Thoracic aorta (tissue), 2 donors: ENCODE measurements at places on chromosomes 6 and 20.

DNA sequence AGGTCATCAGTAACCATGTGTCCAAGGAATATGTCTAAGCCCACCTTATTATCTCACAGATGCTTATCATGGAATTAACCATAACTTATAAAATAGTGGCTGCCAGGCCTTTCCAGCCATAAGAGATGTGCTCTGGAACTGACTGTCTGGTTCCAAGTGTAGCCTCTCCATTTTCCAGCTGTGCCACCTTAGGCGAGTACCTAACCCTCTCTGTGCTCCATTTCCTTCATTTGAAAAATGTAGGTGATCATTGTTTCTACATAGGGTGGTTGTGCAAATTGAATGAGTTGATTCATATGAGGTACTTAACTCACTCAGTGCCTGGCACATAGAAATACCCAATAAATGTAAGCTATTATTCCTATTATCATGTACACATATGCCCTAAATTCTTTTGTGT lies 102.5 kb upstream of the IYD start:
- no peak overlapping the region for H3K27ac ChIP-seq
- H3K4me1 ChIP-seq: peaks cover 3% of the 10 kb centered on the region
- DNase-seq: no peak
- H3K4me3 ChIP-seq: no peak overlapping the region

DNA sequence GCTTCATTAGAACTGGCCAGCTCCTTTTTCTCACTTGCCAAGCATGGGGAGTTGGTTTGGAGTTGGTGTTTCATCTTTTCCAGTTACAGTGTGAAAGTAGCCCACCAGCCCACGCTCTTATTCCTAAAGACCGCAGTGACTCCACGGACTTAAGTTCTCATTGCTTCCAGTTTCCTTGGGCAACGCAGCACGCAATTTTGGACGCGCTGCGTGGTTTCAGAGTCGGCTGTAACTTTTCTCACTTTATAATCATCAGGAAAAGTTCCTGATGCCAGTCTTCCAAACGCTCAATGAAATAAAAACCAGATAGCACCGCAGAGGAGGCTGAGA lies 381 bp upstream of the PEX7 start:
- no peaks in the 10 kb centered on the region for H3K27me3 ChIP-seq
- H3K36me3 ChIP-seq: peaks cover 3% of the 10 kb centered on the region
- peak overlapping the region; percentile 92 for H3K4me3 ChIP-seq
- peak overlapping the region; percentile 88 for H3K27ac ChIP-seq
- peaks cover 11% of the 10 kb centered on the region for H3K4me1 ChIP-seq

DNA sequence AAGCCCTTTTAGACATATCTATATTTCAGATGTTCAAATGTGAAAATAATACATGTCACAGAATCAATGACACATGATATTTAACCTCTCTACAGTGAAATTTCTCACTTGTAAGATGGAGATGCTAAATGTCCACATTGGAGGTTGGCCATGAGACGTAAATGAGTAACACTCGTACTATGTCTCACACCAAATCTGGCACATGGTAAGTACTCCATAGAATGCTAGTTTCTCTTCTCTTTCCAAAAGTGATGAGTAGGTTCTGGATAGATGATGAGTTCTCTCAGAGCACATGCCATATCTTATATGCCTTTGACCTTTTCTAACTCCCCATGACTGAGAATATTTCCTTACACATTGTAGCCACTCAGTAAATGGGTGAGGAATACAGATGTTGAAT lies 17.7 kb downstream of the GFOD1 start:
- no peak for DNase-seq
- no peaks in the 10 kb centered on the region for H3K27me3 ChIP-seq
- H3K4me1 ChIP-seq: no peaks in the 10 kb centered on the region
- no peak overlapping the region for H3K27ac ChIP-seq
- no peak overlapping the region for H3K4me3 ChIP-seq

DNA sequence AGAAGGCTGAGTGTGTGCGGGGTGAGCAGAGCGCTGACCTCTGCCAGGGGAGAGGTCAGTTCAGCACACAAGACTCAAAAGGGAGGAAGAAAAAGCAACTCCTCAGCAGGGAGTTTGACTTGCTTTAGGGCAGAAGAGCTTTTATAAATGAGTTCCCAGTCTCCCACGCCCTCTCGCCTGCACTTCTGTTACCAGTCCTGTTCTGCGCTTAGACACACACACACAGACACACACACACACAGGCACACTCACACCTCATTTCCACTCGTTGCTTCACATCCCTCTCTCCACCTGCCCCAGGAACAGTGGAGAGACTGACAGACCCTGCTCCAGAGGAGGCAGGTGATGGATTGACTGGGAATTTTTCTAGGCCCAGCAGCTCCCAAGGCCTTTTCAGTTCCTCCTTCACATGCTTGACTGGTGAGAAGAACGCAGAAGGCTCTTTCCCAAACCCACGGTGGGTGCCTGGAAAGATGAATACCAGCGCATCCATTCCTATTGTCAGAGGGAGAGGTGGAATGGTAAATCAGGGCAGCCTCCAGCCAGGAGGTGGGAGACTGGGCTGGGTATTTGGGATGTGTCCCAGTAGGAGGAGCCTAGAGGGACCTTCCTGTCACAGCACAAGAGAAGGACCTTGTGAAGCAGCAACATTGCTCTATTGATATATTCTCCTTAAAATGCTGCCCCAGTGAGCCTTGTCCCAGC lies 43.7 kb downstream of the JAG1 start:
- H3K27me3 ChIP-seq: no peaks in the 10 kb centered on the region
- H3K4me1 ChIP-seq: peaks cover 84% of the 10 kb centered on the region
- no peaks in the 10 kb centered on the region for H3K36me3 ChIP-seq

DNA sequence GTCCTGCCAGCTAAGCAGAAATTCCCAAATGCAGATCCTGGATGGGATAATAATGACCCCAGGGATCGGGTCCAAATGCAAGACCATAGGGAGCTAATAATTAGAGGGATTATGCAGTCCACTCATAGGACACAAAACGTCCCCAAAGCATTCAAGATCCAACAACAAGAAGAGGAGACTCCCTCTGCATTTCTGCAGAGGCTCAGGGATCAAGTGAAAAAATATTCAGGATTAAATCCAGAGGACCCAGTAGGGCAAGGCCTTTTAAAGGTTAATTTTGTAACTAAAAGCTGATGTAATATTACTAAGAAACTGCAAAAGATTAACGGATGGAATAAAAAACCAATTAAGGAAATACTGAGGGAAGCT lies 22.2 kb downstream of the HLA-A start:
- H3K4me3 ChIP-seq: peak overlapping the region; percentile 74
- peak overlapping the region; percentile 94 for H3K27ac ChIP-seq
- H3K27me3 ChIP-seq: no peaks in the 10 kb centered on the region
